ENCODE measurements at places on chromosomes 5 and 9. TPM values are rescaled to one million over a fixed set of nuclear protein-coding genes. Genes with fewer than 3 reads are reported as not detected.
A peak's percentile ranks its signal among the peaks of the same experiment; 100 is the strongest.

GRCh38 chr9:93009337-93010015, 49.0 kb upstream of the SUSD3 start:
- no peak for DNase-seq

- no peak for DNase-seq
Measured at GRCh38 chr5:74375271-74375670, 265.3 kb downstream of the ENC1 start.

Gene QSOX2
- polyA plus RNA-seq, result 7.2 TPM

DNA sequence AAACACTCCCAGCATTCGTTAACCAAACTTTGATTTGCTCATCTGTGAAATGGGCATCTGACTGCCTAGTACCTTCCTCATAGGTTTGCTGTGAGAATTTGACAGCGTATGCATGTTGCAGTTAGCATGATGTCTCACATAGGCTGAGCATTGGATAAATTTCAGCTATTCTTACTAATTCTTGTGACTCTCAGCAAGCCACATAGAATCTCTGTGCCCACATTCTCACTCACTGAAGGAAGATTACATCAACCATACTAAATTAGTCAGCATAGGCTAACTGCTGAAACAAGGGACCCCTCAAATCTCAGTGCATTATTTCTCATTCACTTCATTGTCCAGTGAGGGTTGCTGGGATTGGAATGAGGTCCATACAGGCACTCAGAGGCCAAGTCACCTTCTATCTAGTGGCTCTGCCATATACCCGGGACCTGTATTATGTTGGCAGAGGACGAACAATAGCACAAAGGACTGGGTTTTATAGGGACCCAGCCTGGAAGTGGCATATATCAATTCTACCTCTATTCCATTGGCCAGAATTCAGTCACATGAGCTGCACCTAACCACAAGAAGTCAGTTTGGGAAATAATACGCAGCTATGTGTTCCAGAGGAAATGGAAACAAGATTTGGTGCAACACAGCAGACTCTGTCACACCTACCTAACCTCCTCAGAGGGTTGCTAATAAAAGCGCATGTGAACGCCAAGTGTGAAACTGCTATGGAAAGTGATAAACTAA, 4.2 kb upstream of the PTGER4 start:
- no peak for DNase-seq

DNA sequence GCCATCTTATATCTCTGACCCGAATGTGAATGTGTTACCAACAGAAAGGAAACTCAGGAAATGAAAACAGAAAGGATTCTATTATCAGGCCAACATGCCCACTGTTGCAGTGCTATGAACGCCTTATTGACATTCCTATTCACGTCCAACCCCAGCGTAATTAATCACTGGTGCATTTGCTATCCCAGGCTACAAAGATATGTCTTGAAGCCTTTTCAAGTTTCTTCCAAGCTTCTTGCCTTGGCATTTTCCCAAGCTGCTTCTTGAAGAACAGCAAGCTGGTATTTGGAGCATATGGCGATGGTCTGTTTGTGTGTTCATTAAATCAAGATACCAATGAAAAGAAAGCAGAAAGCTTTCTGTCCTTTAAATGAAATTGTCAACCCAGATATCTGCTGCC, 579.2 kb upstream of the ZNF462 start:
- DNase-seq, result no peak

GRCh38 chr5:65742565-65743231, 20.7 kb downstream of the NLN start:
- peak; percentile 42 for DNase-seq

GRCh38 chr9:35350212-35350611, 139.7 kb upstream of the RUSC2 start:
- no peak for DNase-seq

DNA sequence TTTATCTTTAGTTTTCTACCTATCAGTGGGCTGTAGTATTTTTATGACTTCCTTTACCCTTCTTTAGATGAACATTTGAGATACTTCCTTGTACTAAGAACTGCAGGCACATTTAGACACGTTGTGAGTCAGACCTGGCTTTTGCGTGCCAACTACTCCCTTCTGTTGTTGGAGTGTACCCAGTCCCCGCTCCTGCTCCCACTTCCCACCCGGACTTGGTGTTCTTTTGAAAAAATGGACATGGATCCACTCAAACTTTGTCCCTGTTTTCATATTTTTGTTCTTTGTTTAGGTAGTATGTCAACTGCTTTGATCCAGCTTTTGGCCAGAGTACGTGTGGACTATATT, 60.7 kb downstream of the PARP8 start:
- DNase-seq, result no peak

Gene TPRN
- polyA plus RNA-seq, result 2.9 TPM

DNA sequence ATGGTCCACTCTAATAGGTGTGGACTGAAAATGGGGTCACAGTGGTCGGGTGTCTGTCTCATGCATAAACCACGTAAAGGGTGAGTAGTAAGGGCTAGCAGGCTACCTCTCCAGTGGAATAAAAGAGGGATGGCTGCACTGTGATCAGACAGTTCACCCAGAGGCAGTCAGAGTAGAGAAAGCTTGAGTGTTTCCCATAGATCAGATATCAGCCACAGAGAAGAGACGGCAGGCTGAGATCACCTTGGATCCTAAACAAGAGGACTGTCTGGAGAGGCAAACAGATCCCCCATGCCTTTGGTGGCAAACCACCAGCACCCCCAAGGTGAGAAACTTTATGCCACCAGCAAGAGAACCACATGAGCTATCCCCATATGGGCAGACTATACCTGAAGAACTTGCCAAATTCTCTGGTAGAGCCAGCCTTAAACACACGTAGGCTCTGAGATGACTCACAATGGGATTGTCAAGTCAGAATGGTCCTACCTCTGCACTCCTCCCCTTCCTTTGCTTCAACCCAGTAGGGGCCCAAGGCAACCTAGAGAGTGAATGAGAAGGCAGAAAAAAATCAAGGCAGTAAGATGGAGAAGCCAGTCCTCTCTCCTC, 205.2 kb upstream of the MAP3K1 start:
- DNase-seq, result no peak

DNA sequence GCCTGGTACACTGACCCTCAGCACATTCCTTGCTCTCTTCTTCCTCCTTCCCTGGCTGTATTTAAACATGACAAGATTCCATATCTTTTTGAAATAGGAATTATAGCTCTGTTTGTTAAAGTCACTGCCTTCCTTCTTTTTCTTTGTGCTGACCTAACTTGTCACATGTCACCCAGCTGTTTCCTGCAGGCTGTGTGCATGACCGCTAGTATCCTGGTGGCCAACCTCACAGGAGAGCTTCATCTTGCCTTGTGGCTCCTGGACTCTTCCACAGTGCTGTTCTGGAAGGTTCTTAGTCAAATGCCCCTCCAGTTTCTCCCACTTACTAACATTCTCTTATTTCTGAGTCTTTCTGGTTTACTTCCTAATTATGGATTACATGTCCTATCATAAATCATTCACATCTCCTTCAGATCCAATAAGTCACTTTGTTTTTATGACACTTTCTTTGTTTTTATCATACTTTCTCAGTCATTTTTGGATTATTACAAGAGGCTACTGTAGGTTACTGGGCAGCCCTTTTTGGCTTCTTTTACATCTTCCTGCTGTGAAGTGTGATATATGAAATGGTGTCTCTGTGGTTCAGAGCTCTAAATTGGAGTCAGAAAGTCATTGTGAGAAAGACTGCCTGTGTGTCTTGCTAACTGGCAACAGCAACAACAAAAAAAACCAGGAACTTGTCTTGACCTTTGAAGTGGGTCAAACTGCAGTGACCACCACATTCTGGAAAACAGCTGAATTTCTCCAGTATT, 463.6 kb upstream of the DAP start:
- DNase-seq, result no peak
